ENCODE measurements at places on chromosomes 5 and 9.

DNA sequence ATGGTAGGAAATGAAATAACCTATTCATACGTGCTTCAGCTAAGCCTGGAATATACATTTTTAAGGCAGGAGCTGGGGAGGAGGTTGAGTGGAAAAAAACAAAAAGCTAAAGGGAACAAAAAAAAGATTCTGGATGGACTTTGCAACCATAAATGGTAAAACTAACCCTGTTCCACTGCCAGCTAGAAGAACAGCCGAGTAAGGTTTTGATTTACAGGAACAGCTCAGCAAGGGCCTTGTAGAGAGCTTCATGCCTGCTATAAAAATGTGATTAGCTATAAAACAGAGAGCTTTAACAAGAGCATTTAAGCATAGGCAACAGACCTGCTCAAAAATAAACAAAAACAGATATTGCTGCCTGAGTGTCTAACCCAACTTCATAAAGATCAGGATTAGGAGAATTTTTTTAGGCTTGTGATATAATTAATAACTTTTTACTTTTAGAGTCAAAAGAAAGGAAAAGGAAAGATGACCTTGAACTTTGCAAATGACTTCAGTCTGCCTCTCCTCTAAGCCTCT, 194.8 kb downstream of the FBXL7 start:
- no peak for DNase-seq

DNA sequence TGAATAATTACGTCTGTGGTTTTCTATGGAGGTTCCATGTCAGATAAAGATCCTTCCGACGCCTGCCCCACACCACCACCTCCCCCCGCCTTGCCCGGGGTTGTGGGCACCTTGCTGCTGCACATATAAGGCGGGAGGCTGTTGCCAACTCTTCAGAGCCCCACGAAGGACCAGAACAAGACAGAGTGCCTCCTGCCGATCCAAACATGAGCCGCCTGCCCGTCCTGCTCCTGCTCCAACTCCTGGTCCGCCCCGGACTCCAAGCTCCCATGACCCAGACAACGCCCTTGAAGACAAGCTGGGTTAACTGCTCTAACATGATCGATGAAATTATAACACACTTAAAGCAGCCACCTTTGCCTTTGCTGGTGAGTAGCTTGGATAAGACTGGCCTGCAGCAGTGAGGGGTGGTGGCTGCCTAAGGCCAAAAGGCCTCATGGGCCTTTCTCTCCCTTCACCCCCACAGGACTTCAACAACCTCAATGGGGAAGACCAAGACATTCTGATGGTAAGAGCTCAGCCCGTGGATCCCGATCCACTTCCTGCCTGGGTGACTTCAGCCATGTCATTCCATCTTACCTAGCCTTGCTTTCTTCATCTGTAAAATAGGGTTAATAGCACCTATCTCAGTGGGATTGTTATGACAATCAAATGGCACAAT, at the start of gene IL3:
IL3 (plus strand) TSS at position 155 of the 661 bp plus-strand sequence; CDS start at position 207, 52 bp downstream.
- DNase-seq = peak; percentile 74

- no peak for DNase-seq
Observed at GRCh38 chr5:163661360-163661759, 155.9 kb downstream of the MAT2B start.

- DNase-seq = no peak
Observed at GRCh38 chr5:113900816-113901215, 387.3 kb downstream of the YTHDC2 start.

Data from chondrocyte (in vitro differentiated cells).